ENCODE measurements at places on chromosomes 11 and 22.

DNA sequence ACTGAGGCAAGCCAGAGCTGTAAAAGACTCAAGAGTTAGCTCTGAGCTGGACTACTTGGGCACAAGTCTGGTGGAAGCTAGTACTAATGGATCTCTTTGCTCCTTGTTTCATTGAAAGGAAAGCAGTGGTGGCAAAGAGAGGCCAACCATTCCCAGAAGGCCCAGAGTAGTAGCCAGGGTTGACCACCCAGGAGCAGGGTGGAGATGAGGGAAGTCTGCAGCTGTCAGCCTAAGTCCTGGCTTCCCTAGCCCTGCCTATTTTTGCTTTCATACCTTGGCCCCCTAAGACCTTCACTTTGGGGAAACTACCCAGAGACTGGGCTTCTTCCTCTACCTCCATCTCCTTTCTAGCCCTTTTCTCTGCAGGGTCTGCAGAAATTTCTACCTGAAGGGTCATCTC is 155.0 kb upstream of the NCAM1 start:
- no peak for DNase-seq

DNA sequence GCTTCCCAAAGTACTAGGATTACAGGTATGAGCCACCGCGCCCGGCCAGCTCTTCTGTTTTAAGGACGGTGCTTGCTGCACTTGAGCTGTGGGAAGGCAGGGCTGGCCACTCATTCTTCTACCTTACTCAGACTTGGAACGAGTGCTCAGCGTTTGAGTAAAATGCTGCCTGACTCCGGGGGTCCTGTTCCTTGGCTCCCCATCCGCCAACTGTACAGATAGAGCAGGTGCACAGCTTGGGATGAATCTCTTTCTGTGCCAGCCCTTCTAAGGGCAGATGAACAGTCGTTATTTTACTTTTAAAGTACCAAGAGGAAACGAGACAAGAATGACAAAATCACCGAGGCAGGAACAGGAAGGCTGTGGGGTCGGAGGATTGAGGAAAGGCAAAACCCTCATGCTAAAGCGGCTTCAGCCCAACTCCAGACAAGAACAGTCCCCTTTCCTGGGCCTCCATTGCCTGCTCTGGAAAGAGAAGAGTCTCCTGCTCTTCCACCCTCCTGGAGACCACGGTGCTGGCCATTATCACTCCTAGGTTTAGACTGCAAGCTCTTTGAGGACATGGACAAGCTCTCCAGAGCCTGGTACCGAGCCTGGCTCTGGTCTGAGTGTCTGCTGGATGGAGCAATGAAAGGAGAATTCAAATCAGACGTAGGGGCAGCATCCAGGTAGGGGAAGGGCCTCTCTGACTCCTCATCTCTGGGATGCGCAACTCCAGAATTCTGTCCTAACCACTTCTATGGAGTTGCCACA is 1.1 kb upstream of the SUN2 start:
- no peak for DNase-seq

DNA sequence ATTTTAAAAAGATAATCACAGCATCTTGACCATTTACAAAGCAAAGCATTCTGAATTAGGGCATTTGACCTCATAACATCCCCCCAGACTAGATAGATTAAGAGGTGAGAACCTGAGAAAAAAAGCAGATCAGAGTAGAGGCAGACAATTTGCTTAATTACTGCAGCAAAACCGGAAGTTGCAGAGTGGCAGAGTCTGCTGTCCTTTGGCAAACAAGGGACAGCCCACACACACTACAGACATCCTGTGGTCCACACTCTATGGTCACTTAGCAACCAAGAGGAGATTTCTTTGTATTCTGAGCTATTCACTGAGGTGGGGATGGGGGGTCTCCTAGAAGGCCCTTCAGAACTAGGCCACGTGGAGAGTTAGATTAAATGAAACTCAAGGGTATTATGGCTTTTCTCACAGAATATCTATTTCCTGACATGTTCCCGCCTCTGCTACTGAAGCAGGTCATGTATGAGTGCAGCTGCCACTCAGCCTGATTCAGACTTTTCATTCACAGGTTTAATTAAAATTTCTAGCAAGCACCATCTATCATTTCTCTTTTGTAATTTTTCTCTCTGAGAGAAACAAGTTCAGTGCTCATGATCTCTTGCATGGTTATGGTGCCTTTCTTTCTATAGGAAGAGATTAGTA is 48.5 kb downstream of the SVIP start:
- no peak for DNase-seq

GRCh38 chr11:58977470-58977869 is 38.2 kb downstream of the GLYATL1 start:
- no peak for DNase-seq

DNA sequence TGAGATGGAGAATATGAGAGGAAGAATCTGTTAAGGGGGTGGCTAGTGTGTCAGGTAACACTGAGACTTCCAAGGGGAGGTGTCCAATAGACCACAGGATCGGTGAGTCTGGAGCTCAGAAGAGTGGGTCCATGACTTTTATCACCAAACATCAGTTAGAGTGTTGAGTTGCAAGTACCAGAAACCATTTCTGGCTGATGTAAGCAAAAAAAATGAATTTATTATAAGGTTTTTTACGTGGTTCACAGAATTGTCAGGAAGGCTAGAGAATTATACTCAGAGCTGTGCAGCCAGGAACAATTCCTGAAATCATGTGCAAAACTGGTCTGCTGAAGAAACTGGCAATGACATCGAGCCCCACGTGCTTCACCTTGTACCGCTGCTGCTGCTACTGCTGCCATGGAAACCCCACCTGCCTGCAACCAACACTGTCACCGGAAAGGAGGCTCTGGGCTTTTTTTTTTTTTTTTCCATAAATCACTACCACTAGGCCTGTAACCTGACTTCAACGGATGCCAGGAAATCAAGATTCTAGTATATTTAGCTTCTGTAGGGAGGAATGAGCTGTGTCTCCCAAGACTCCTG is 16.6 kb upstream of the STK33 start:
- DNase-seq: no peak

DNA sequence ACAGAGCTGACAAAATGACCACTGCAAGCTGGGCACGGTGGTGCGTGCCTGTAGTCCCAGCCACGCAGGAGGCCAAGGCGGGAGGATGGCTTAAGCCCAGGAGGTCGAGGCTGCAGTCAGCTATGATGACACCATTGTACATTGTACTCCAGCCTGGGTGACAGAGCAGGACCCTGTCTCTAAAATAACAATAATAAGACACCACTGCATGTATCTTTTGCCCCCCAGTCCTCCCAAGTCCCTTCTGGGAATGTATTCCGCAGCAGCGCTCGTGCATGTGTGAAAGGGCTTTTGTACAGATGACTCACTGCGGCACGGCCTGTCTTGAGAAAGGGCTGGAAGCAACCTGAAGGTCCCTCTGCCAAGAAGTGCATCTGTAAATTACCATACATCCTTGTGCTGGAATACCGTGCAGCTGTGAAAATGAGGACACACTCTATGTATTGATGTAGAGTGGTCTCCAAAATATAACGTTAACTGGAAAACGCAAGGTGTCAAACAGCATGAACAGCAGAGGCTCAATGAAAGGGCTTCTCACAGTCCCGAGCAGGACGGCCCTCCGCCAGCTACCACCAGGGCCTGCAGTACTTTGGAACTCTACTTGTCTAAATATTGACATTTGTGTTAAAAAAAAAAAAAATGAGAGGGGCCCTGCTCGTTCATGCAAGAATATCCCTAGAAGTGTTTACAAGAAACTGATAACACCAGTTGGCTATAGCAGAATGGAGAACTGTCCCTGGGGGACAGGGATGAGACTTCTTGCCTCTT is 9.0 kb upstream of the CDC42EP2 start:
- DNase-seq: no peak

GRCh38 chr11:19868281-19868821 is 155.7 kb downstream of the NAV2 start:
- DNase-seq: no peak

DNA sequence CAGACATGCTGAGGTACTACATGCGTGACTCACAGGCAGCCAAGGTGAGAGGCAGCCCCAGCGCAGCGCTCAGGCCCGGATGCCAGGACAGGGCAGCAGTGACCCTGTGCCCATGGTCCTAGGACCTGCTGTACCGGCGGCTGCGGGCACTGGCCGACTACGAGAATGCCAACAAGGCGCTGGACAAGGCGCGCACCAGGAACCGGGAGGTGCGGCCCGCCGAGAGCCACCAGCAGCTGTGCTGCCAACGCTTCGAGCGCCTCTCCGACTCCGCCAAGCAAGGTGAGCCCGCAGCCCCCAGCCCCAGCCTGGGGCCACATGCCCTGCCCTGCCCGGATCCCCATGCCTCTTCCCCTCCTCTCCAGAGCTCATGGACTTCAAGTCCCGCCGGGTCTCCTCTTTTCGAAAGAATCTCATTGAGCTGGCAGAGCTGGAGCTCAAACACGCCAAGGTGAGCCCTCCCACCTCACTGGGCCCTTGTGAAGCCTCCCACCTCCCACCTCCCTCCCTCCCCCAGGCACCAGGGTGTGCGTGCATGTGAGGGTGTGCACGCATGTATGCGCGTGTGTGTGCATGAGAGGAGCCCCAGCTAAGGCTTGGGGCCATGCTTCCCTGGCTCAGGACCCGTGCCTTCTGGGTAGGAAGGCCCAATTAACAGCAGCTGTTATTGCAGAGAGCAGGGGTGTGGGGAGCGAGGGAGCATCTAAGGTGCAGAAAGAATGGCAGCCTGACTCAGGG is 5.3 kb downstream of the CFL1 start:
- no peak for DNase-seq

DNA sequence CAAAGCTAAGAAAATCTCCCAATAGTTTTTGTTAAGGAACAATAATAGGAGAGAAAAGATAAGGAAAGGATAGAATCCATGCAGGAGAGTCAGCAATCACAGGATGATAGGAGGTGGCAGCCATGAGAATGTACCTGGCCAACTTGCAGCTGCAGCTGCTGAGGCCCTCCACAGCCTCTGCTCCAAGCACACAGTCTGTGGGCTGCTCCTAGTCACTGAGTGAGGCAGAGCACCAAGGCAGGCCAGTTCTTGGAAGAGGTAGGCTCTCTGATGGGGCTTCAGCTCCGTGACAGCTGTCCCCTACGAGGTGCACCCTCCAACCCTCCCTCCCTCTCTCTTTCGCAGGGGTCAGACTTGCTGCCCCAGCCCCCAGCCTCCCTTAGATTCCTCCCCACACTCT is 5.5 kb upstream of the KCNJ1 start:
- no peak for DNase-seq

DNA sequence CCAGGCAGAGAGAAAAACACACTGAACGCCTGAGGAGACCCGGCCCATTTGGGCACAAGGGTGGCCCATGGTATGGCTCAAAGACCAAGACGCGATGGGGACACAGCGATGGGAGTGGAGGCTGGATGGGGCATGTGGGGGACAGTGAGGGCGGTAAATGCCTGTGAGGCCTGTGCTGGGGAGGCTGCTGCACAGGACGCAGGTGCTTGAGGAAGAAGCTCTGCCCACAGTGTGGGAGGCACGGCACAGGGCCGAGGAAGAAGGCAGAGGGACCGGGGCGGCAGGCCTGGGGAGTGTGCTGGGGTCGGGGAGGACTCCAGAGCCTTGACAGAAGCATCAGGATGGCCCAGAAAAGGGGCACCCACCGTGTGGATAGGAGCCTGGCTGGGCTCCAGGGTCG is 75.9 kb upstream of the WNT11 start:
- no peak for DNase-seq

- DNase-seq: no peak
Observed at GRCh38 chr11:3675971-3676370, 4.8 kb upstream of the CHRNA10 start.

DNA sequence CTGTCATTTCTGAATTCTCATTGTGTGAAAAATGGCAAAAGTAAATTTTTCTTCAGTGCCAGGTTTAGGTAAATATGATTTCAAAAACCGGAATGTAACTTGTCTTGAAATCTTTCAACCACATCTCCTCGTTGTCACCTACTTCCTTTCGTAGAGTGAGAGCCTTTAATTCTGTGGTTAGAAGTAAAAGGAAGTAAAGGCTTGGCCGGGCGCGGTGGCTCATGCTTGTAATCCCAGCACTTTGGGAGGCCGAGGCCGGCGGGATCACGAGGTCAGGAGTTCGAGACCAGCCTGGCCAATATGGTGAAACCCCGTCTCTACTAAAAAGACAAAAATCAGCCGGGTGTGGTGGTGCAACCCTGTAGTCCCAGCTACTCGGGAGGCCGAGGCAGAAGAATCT is 29.8 kb downstream of the SGSM3 start:
- DNase-seq: no peak

DNA sequence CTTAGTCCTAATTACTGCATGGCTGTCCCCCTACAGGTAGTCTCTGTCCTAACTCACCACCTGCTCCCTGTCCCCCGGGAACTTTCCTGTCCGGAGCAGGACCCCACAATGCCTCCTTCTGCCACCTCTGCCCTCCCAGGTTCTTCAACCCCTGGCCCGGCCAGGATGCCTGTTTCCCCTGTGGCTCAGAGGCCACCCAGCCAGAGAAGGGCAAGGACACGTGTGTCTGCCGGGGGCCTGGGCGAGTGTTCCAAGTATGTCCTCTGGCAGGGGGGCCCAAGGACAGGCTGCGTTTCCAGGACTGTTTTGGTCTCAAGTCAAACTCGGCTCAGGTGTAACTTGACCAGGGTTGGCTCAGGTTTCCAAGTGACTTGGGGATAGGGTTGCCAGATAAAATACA is 63.8 kb downstream of the BTG4 start:
- DNase-seq: no peak

DNA sequence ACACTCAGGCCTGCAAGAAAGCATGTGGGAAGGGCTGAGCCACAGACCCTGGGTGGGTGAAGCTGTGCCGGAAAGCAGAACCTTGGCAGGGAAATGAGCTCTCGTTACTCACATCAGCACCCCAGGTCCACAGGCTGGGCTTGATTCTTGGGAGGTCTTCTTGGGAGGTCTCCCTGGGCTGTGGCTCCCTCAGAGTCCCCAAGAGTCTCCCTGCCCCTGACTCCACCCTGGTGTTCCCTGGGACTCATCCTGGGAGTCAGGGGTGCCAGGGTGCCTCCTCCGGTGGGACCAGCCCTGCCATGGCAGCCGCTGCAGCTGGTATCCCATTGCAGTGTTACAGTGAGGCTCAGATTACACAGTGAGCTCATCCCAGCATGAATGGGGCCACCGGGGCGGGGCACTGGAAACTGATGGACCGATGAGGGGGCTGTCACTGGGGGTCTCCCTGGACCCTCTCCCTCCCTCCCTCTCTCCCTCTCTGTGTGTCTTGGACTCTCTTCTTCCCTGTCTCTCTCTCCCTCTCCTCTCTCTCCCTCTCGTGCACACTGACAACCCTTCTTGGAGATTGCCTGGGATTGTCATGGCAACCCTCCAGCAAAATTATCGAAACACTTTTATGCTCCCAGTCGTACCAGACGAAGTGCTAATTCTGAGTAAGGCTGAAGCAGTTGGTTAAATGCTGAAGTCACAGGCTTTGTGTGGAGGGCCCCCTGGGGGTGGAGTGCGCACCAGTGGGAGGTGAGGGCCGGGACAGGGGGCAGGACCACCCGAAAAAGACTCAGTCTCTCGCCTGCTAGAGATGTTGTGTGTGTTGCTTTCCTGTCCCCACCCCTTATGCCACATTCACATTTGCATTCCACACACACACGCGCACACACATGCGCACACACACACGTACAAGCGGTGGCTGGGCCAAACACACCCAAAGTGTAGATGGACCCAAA is 8.6 kb upstream of the C11orf96 start:
- no peak for DNase-seq
